ENCODE measurements at places on chromosomes 6 and 20.

GRCh38 chr6:97947841-97948240, 664.8 kb upstream of the MMS22L start:
- no peak for DNase-seq

- no peak for DNase-seq
These were observed 21.6 kb upstream of the CALHM6 start for GRCh38 chr6:116439522-116440051.

GRCh38 chr6:113690281-113691259, 166.6 kb upstream of the MARCKS start:
- DNase-seq, result no peak

DNA sequence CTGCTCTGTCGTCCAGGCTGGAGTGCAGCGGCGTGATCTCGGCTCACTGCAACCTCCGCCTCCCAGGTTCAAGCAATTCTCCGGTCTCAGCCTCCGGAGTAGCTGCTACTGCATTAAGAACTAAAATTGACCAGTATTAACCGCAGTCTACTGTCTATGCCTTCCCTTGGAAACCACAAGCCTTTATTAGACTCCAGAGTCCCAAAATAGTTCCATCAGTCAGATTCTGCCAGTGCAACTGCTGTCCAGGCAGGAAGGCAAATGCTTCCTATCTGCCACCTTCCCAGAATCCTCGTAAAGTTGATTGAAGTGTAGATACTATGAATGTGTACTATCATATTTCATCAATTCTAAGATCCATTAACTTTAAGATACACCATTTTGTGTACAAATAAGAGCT, 16.7 kb downstream of the KAT14 start:
- no peak for DNase-seq

GRCh38 chr6:163332575-163332974, 81.9 kb upstream of the QKI start:
- no peak for DNase-seq

DNA sequence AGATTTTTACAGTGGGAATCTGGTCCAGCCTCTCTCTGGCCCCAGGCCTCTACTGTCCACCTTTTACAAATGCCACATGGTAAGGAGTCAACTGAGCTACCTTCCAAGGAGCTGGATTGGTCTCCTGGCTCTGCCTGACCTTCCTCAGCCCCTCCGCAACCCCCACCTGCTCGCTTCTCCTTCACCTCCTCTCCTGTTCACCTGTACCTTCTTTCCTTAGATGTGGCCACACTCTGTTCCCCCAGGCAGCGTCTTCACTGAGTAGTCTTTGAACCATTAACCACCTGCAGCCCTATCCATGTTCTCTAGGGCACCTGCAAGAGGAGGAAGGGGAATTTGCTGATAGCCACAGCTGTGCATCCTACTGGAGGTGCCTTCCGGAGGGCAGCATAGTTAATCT, 55.3 kb upstream of the DDR1 start:
- DNase-seq, result no peak

DNA sequence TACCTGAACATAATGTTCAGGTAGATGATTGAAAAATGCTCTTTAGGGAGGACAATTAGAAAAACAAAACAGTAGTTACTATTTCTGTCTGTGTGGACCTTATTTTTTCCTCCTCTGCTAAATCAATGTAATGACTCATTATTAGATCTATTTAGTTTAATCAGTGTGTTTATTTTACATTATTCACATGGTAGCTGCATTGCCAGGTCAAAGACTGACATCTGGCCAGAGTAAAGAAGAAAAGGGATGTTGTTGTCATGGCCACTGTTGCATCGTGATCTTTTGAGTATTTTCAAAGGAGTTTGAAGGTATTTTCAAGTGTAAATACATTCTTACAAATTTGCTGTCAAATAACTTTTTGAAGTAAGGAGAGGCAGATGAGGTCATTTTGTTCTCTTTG, 5.9 kb downstream of the CMTR1 start:
- no peak for DNase-seq

GRCh38 chr20:52683761-52684160, 288.4 kb upstream of the TSHZ2 start:
- no peak for DNase-seq

Measured in thoracic aorta (tissue), 2 donors.